ENCODE measurements at places on chromosomes 3 and 15.

- no peak for DNase-seq
Observed at GRCh38 chr3:135268941-135269532, 474.0 kb downstream of the EPHB1 start.

GRCh38 chr3:77795013-77795412 lies 755.1 kb downstream of the ROBO2 start:
- no peak for DNase-seq

DNA sequence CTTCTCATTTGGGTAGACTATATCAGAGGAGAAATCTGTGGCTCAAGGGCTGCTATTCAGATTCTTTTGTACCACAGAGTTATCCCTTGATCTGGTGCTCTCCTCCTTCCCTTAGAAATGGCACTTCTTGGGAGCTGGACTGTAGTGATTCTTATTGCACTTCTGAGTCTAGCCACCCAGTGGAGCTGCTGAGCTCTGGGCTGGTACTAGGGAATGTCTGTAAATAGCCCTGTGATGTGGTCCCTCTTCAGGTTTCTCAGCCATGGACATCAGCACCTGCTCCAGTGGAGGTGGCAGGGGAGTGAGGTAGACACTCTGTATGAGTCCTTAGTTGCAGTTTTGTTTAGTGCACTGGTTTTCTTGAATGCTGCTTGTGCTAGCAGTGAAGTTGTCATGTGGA lies 1292.6 kb downstream of the SI start:
- DNase-seq, result no peak

- no peak for DNase-seq
Observed at GRCh38 chr15:68441045-68441743, 9.2 kb upstream of the ITGA11 start.

DNA sequence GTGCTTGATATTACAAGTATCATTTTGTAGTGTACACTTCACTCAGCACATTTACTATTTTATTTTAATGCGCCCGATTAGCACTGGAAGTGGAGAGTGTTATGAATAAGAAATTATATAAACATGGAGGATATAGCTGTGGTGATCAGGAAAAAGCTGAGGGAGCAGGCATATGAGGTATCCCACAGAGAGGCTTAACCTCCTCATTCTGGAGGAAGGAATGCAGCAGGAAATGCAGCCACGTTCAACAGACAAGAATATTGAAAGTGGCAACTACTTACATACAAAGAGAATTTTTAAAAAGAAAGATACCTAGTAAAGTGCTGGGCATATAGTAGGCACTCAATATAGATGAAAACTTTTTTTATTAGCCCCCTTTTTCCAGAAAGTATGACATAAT lies 166.0 kb upstream of the SATB1 start:
- DNase-seq, result no peak

- DNase-seq, result no peak
Observed at GRCh38 chr3:4107430-4107829, 195.7 kb upstream of the SETMAR start.

GRCh38 chr3:45026957-45027356 lies 854 bp downstream of the CLEC3B start:
- DNase-seq, result no peak
